ENCODE measurements at places on chromosomes 11 and 22.

DNA sequence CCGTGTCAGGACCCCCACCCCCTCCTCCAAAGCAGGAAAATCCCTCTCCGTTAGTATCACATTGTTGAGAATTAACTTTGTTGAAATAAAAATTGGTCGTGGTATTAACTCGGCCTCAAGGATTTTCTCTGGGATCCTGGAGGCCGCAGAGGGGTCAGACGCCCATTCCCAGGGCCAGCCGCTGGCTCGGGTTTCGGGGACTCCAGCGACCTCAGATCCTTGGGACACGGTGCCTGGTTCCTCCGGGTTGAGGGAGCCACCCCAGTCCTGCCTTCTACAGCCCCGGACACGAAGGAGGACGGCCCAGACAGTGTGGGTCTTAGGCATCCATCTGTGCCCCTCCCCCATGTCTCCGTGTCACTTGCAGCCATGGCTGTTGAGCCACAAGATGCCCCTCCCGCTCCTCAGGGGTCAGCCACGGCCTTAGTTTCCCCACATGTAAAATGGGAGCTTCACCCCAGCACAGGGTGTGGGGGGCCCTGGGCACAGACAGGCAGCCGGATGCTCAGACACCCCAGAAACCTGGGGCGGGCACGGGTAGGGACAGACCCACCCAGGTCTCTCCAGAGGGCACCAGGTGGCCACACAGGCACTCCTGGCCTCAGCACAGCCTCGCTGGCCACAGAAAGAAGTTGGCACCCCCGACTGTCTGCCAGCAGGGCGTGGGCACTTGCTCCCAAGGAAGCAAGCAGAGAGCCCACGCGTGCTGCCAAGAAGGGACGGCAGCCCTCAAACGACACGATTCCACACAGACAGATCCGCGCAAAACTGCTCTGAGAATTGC is 15.5 kb downstream of the GP1BB start:
- DNase-seq = no peak

GRCh38 chr11:70716216-70716615 is 317.9 kb downstream of the CTTN start:
- no peak for DNase-seq

- DNase-seq = no peak
These were observed 40.3 kb downstream of the JHY start for GRCh38 chr11:122922893-122923292.

GRCh38 chr11:104588446-104588845 is 309.8 kb downstream of the CASP12 start:
- no peak for DNase-seq

DNA sequence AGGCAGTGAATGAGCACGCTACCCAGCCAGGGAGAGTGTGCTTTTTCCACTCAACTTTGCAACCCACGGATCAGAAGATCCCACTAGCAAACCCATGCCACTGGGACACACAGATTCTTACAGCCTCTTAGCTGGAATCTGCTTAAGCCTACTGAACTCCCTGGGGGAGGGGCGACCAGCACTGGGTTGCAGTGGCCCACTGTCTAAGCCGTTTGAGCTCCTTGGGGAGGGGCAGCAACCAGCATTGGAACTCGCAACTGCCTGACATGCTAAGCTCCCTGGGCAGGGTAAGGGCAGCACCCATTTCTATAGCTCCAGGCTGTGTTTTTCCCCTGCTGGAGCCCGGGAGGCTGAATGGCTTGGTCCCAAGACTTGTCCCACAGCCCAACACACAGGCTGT is 99.6 kb downstream of the FAM168A start:
- no peak for DNase-seq

DNA sequence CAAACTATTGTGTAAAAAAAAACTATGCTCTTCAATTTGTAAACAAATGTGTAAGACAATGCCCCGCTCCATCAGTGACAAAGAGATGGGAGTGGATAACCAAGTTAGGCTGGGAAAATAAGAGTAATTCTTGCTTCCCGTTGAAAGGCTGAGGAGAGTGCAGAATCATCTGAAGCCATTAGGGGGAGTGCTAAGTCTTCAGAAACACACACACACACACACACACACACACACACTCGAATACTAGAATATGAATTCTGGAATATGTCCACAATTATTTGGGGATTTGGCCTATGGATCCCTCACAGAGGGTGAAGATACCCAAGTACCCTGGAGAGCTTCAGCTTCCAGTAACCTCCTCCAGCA is 27.8 kb upstream of the ROBO3 start:
- peak; percentile 71 for DNase-seq

Data from Ammon's horn (tissue), 1 donor.